ENCODE measurements at places on chromosomes 2 and 18. TPM values are rescaled to one million over a fixed set of nuclear protein-coding genes. Genes with fewer than 3 reads are reported as not detected.
A peak's percentile ranks its signal among the peaks of the same experiment; 100 is the strongest.

GRCh38 chr2:10193851-10194820 lies 71.6 kb downstream of the RRM2 start:
- DNase-seq = peak; percentile 51

- peak; percentile 82 for DNase-seq
Observed at GRCh38 chr2:238024986-238025385, 35.8 kb upstream of the SCLY start.

- peak; percentile 83 for DNase-seq
Observed at GRCh38 chr2:216792222-216793021, 67.4 kb downstream of the TNP1 start.

DIPK1C gene
- not detected for total RNA-seq

GRCh38 chr2:23327416-23327815 lies 57.6 kb upstream of the KLHL29 start:
- no peak for DNase-seq

GRCh38 chr2:226579519-226579918 lies 220.1 kb downstream of the IRS1 start:
- DNase-seq = no peak

GRCh38 chr2:230411570-230412370 lies 4.2 kb upstream of the SP100 start:
- DNase-seq = peak; percentile 42

DLX2 gene
- total RNA-seq = 2.2 TPM

DNA sequence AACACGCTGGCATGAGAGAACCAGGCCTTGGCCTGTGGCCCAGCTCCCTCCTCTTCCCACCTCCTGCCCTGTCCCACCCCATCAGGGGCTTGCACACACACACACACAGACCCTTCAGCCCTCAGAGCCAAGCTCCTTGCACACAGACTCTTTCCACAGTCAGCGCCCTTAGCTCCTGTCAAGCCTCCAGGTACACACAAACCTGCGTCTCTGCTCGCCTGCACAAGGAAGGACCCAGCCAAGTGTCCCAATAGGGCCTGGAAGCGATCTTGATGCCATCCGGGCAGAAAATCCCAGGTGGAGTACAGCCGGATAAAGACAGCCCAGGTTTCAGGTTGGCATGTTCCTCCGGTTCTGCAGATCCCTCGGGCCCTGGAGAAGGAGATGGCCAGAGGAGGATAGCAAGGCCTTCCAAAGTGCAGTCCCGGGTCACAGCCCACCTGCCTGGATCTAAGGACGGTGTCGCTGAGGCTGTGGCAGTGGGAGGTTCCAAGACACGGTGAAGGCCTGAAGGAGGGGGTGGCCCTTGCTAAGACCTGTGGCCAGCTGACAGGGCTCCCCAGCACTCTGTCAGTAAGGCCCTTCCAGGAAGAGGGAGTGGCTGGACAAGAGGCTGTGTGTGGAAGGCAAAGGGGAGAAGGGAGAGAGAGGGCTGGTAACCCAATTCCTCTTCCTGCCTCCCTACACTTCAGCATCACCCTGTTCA lies 18.5 kb upstream of the STEAP3 start:
- no peak for DNase-seq

DNA sequence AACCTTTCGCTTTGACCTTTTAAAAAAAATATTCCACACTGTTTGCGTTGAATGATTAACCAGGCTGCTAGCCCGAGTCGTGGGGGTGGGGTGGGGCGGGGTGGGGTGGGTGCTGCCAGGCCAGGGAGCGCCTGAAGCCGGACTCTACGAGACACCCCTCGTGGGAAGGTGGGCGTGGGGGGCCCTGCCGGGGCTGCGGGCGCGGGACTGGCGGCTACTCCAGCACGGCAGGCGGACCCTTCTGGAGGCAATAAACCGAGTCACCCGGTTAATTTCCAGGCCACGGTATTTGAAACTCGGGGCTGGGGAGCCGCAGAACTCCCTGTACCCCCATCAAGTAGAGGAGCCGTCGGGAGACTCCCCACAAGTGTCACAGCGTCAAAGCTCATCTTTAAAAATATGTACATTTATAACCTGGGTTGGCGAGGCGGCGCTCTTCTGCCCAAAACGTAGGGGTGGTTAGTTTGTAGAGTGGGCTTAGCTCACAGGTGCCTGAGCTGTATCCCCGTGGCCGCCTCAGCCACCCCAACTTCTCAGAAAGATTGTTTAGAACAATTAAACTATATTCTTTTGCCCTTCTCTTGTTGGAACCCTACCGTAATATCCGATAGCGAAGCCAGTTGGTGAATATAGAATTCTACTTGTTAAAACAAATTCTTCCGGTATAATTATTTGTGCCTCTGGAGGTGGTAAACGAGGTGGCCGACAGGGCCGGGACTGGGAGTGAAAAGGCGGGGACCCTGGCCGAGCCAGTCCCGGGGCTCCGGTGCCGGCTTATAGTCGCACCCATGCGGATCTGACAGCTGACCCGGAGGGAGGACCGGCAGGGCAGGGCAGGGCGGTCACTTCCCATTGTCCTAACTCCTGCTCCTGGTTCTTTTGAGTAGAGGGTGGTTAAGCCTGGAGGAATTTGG lies 1.4 kb downstream of the B3GNT2 start:
- DNase-seq = no peak

DNA sequence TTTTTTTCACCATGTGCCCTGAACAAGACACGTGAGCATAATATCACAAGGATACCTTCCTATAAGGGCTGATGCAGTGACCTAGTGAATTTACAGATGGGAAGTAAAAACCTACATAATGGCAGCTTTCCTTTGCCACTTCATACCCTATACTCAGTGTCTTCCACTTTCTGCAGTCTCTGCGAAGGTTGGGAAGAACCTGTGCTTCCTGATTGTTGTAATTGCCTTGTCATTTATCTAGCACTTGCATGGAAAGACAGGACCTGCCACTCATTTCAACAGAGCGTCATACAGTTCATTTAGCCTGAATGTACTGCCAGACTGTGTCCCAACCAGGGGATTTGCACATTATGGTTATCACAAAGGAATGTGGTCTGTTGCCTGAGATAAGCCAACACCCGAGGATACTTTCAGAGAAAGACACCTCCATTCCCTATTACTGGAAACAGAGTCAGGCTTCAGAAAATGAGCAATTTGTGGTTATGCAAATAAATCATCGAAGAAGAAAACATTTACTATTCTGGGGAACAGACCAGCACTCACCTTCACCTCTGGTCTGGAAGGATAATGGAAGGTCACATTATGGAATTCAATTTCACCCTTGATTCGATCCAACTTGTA lies 55.0 kb downstream of the ABCB11 start:
- DNase-seq = no peak

- no peak for DNase-seq
Observed at GRCh38 chr2:206231669-206232286, 42.7 kb upstream of the ZDBF2 start.

DNA sequence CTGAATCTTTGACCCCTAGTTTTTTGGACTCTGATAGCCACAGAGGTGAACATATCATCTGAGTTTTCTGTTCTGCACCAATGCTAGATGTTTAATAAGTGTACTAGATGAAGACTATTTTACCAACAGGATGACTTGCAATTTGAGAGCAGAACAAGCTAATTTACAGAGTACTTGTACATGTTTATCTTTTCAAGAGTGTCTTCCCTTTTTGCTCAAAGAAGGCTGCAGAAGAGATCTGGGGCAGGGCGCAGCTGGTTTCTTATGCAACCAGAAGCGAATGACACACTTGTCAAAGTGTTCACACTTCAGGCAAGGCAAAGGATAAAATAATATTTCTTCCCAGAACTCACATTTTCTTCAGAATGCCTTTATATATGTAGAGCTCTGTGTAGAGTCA lies 86.0 kb downstream of the VWA3B start:
- DNase-seq = no peak

GRCh38 chr2:11678306-11678960 lies 8.4 kb upstream of the NTSR2 start:
- no peak for DNase-seq

PPP4R1 gene
- total RNA-seq = 131 TPM

DNA sequence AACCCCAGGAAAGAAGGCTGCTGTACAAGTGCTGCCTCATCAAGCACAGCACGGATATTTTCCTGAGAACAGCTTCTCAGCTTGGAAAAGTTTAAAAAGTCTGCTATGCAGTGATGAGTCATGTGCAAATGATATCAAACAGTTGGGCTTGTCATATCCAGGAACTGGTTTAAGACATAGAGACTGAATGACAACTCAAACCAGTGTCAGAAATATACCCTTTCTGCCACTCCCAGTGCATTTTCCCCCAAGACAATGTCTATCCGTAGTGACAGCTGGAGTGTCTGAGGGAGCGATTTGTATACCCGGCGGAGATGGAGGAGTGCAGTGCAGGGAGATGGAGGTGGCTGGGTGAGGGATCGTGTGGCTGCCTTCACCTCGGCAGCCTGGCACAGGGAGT lies 28.2 kb downstream of the SOX11 start:
- DNase-seq = peak; percentile 61

GRCh38 chr2:166157578-166157977 lies 29.8 kb upstream of the SCN1A start:
- DNase-seq = no peak

- peak; percentile 59 for DNase-seq
Observed at GRCh38 chr2:101463911-101464641, 10.8 kb downstream of the RFX8 start.

GRCh38 chr2:20623741-20624155 lies 27.1 kb downstream of the HS1BP3 start:
- no peak for DNase-seq

GRCh38 chr2:197889041-197889440 lies 84.6 kb downstream of the PLCL1 start:
- DNase-seq = peak; percentile 42

DNA sequence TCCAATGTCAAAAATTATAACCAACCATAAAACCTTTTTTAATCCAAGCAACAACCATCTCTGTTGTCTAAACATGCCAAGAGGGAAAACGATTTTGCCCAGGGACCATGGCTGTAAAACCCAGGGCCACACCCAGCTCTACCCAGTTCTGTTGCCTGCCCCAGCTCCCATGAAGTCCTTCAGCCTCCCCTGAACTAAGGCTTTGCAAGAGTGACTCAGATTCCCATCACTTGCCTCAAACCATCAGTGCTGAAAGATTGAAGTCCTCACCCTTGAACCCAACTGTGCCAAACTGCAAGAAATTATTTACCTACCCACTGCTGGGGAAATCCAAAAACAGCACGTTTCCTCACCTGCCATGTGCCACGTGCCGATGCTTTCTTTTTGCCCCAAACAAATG lies 102.5 kb downstream of the TFCP2L1 start:
- no peak for DNase-seq

CFAP65 gene
- total RNA-seq = 0.27 TPM

SPIRE1 gene
- 42.0 TPM for total RNA-seq

C2orf66 gene
- 0.54 TPM for total RNA-seq

PHLPP1 gene
- 11.2 TPM for total RNA-seq

- DNase-seq = peak; percentile 62
Observed at GRCh38 chr2:160334028-160334741, 134.1 kb upstream of the ITGB6 start.

DNA sequence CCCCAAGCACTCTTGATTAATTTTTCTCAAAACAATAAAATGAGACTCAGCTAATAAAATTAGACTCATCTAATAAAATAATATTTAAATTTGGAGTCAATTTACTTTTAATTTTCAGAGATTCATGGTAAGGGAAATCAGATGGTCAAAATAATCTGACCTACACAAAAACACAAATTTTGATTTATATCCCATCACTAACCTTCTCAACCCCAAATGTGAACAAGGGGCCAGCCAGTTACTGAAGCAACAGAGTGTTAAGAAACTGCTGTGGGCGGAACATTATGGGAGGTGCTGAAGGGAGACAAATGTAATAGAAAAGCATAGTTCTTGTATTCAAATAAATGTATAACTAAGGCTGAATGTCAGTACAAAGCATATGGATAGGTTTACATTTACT lies 28.5 kb upstream of the PPP3R1 start:
- DNase-seq = no peak

- peak; percentile 84 for DNase-seq
Observed at GRCh38 chr2:12236136-12236844, 480.4 kb upstream of the TRIB2 start.
